Activated naive CD8-positive, alpha-beta T cell treated with anti-CD3 and anti-CD28 coated beads for 36 hours (primary cell): ENCODE measurements at places on chromosomes 1 and 21.

DNA sequence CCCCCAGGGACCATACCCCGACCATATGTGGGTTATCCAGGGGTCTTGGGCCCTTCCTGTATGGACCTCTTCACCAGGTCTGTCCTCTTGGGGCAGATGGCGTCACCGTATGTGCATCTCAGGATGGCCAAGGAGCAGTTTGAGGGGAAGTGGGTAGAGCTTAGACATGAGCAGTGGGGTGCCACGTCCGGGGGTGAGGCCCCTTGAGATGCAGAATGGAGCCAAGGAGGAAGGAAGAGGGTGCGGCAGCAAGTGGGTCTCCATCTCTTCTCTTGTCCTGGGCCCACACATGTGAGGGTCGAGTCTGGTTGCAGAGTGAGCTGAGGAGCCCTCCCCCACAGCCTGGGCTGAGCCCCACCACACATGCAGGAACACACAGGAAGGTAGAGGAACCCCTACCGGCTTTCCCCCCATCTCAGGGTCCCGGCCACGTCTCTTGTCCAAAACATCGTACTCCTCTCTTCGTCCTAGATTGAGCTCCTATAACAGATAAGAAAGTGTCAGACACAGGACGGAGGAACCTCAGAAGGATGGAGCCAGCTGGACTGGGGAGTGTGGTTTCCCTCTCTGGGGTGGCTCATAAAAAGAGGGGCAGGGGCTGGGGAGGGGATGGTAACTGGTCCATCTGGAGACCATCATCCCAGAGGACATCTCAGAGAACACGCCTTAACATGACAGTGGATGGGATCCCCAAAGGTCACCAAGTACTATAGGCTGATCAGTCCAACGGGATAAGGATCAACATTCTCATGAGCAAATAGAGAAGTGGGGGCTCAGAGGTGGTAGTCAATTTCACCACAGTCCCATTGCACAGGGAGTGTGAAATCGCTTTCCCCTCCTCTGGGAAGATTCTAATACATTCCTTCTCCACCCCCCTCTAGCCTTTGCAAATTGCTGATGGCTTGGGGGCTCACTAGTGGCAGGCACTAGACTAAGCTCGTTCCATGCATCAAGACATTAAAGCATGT, 79.9 kb downstream of the CD247 start:
- H3K36me3 ChIP-seq: peaks cover 66% of the 10 kb centered on the region
- no peak for DNase-seq
- peak overlapping the region; percentile 57 for H3K4me3 ChIP-seq
- no peaks in the 10 kb centered on the region for H3K27me3 ChIP-seq
- peaks cover 66% of the 10 kb centered on the region for H3K4me1 ChIP-seq
- peak overlapping the region; percentile 78 for H3K27ac ChIP-seq

DNA sequence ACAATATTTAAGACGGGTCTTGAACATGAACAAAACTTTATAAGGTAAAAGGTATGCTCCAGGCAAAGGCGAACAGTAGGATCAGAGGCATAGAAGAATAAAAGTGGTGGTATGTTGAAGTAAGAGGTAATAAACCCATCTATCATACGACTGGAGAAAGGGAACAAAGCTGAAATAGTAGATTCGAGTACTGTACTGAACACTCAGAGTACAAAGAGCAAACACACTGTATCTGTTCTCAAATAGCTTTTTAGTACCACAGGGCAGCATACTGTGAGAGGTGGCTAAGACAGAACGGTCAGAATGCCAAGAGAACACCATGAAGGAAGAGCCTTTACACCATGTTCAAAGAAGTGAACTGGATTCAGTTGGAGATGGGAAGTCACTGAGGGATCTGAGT, 83.2 kb downstream of the EPS15 start:
- no peak for DNase-seq
- peaks cover 24% of the 10 kb centered on the region for H3K4me1 ChIP-seq
- H3K27ac ChIP-seq: no peak overlapping the region
- peaks cover 31% of the 10 kb centered on the region for H3K36me3 ChIP-seq

GRCh38 chr1:229385853-229386456, 43.1 kb upstream of the CCSAP start:
- no peak for DNase-seq
- no peak overlapping the region for H3K27ac ChIP-seq
- H3K4me3 ChIP-seq: no peak overlapping the region
- H3K36me3 ChIP-seq: no peaks in the 10 kb centered on the region
- H3K27me3 ChIP-seq: peaks cover 6% of the 10 kb centered on the region

GRCh38 chr1:114116086-114116485, 37.6 kb downstream of the SYT6 start:
- DNase-seq: no peak
- no peaks in the 10 kb centered on the region for H3K27me3 ChIP-seq
- peaks cover 6% of the 10 kb centered on the region for H3K4me1 ChIP-seq
- H3K4me3 ChIP-seq: no peak overlapping the region
- no peak overlapping the region for H3K27ac ChIP-seq

GRCh38 chr1:90325168-90325567, 330.3 kb downstream of the ZNF326 start:
- peaks cover 22% of the 10 kb centered on the region for H3K27me3 ChIP-seq
- no peaks in the 10 kb centered on the region for H3K4me1 ChIP-seq
- H3K27ac ChIP-seq: no peak overlapping the region
- no peak overlapping the region for H3K4me3 ChIP-seq
- DNase-seq: no peak

- no peak for DNase-seq
- no peaks in the 10 kb centered on the region for H3K27me3 ChIP-seq
- peaks cover 37% of the 10 kb centered on the region for H3K4me1 ChIP-seq
- H3K36me3 ChIP-seq: peaks cover 37% of the 10 kb centered on the region
Measured at GRCh38 chr1:246921481-246921880, 10.3 kb downstream of the AHCTF1 start.

DNA sequence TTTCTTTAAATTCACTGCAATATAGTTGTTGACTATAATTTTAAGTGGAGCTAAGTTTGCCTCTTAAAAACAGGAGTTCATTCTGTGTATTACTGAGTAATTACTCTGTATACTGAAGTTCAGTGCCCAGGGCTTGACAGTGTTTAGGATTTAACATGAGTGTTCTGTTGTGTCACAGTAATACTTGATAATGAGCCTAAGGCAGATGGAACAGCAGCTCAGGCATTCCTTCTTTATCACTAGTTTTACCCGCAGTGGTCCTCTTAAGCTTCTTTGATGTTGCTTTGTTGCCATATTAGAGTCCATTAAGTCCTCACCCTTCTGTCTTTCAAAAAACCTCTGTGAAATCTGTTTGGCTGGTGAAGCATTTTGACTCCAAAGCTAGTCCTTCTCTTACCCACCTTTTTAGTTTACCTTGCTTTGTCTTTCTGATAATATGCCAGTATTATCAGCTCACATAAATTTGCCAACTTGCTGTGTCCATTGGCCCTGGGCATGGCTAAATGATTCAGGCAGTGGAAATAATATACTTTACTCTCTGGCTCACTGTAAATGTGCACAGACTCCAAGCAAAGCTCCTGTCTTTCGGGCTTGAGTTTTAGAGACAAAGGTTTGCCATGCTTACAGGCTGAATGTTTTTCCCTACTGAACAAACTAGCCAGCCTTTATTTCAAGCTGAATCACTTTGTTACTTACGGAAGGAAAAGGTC, 17.7 kb downstream of the HIPK1 start:
- H3K27ac ChIP-seq: peak overlapping the region; percentile 80
- H3K4me1 ChIP-seq: peaks cover 73% of the 10 kb centered on the region
- H3K36me3 ChIP-seq: peaks cover 40% of the 10 kb centered on the region
- DNase-seq: no peak
- peak overlapping the region; percentile 60 for H3K4me3 ChIP-seq

GRCh38 chr1:225848030-225848955, 33.9 kb downstream of the TMEM63A start:
- no peak for DNase-seq
- H3K27ac ChIP-seq: peak overlapping the region; percentile 86

DNA sequence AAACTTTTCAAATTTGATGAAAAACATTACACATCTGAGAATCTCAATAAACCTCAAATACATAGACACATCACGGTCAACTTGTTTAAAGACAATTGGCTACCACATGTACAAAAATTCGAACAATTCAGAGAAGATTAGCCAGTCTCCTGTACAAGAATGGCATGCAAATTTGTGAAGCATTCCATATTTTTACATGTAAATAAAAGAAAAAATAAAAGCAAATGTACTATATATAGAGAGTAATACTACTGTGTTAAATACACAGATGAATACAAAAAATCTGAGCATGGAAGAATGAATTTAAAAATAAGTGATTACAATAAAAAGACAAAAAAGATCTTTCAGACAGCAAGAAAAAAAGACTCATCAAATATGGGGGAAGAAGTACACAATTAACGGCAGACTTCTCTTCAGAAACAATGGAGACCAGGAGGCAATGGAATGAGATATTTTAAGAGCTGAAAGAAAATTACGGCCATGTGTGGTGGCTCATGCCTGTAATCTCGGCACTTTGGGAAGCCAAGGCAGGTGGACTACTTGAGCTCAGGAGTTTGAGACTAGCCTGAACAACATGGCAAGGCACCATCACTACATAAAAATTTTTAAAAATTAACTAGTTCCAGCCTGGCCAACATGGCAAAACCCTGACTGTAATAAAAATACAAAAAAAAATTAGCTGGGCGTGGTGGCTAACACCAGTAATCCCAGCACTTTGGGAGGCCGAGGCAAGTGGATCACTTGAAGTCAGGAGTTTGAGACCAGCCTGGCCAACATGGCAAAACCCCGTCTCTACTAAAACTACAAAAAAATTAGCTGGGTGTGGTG, 23.2 kb downstream of the HAX1 start:
- no peak for DNase-seq
- H3K36me3 ChIP-seq: peaks cover 13% of the 10 kb centered on the region
- no peak overlapping the region for H3K4me3 ChIP-seq
- no peaks in the 10 kb centered on the region for H3K4me1 ChIP-seq

GRCh38 chr1:78071696-78072095, 25.9 kb downstream of the GIPC2 start:
- no peaks in the 10 kb centered on the region for H3K4me1 ChIP-seq
- no peak overlapping the region for H3K27ac ChIP-seq
- no peak for DNase-seq
- H3K4me3 ChIP-seq: no peak overlapping the region

DNA sequence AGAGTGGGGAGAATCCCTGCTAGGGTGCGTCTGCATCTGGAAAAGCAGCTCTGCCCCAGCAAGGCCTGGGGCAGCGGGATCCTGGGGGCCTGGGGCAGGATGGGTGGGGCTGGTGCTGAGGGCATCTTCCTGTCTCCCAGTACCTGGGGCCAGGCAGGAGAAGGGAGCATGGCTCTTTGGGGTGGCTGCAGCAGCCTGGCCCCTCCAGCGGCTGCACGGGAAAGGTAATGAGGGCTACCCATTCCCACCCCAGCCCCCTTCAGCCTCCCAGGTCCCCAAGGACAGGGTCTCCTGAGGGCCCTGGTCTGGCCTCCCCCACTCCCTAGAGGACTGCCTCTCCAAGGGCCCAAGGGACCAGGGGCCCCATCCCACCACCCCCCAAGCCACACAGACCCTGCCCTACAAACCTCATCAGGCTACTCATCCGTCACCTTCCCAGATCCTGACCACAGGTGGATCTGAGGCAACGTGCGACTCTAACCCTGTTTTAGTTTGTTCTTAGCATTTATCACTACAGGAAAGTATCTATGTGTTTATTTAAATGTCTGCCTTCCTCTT, 910 bp upstream of the ANKRD65 start:
- H3K27ac ChIP-seq: no peak overlapping the region
- no peak for DNase-seq
- no peaks in the 10 kb centered on the region for H3K36me3 ChIP-seq
- peaks cover 14% of the 10 kb centered on the region for H3K4me1 ChIP-seq
- no peak overlapping the region for H3K4me3 ChIP-seq
- H3K27me3 ChIP-seq: peaks cover 36% of the 10 kb centered on the region

- H3K27me3 ChIP-seq: no peaks in the 10 kb centered on the region
- no peak overlapping the region for H3K4me3 ChIP-seq
- peaks cover 2% of the 10 kb centered on the region for H3K36me3 ChIP-seq
- DNase-seq: no peak
- H3K27ac ChIP-seq: no peak overlapping the region
- H3K4me1 ChIP-seq: no peaks in the 10 kb centered on the region
Measured at GRCh38 chr1:14160781-14161180, 437.7 kb upstream of the KAZN start.

DNA sequence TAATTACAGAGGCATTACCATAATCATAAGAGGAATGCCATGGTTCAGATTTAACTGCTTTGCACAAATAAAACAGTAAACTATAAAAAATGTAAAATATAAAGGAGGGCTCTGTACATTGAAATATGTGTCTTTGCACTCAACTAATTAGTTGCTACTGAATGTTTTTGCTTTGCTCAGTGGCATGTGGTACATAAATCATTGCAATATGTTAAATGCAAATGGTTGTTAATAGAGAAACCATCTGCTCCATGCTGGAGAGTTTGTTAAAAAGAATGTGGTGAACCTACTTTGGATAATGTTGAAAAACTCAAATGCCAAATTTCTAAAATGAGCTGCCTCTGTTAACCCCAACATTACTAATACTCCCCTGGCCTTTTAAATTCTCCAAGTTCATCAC, 201.5 kb downstream of the NTNG1 start:
- H3K36me3 ChIP-seq: no peaks in the 10 kb centered on the region
- no peak overlapping the region for H3K4me3 ChIP-seq
- no peaks in the 10 kb centered on the region for H3K27me3 ChIP-seq
- no peaks in the 10 kb centered on the region for H3K4me1 ChIP-seq

GRCh38 chr1:170731566-170732251, 67.8 kb downstream of the PRRX1 start:
- no peaks in the 10 kb centered on the region for H3K4me1 ChIP-seq
- H3K36me3 ChIP-seq: no peaks in the 10 kb centered on the region
- no peak overlapping the region for H3K4me3 ChIP-seq
- DNase-seq: no peak
- H3K27ac ChIP-seq: no peak overlapping the region

DNA sequence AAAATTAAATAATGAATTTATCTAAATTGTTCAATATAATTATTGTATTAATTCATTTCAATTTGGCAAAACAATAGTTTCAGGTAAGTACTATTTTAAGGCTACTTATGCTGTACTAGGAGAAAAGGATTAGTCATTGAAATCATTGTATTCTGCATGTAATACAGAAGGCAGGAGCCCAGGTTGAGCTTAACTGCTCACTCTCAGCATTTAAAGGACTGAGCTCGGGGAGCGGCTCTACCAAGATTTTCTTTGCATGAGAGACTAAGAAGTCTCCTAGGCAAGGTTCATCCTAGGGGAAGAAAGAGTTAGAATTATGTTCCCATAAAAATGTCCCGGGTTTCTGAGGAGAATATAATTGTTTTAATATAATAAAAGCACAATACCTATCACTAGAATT, 112.5 kb downstream of the CYYR1 start:
- peaks cover 7% of the 10 kb centered on the region for H3K27me3 ChIP-seq
- no peak overlapping the region for H3K27ac ChIP-seq
- H3K4me1 ChIP-seq: no peaks in the 10 kb centered on the region
- no peaks in the 10 kb centered on the region for H3K36me3 ChIP-seq
